ENCODE measurements at places on chromosomes 2 and 18.
A peak's percentile ranks its signal among the peaks of the same experiment; 100 is the strongest.

GRCh38 chr2:88187038-88187676 is 17.0 kb downstream of the THNSL2 start:
- DNase-seq = peak; percentile 38

DNA sequence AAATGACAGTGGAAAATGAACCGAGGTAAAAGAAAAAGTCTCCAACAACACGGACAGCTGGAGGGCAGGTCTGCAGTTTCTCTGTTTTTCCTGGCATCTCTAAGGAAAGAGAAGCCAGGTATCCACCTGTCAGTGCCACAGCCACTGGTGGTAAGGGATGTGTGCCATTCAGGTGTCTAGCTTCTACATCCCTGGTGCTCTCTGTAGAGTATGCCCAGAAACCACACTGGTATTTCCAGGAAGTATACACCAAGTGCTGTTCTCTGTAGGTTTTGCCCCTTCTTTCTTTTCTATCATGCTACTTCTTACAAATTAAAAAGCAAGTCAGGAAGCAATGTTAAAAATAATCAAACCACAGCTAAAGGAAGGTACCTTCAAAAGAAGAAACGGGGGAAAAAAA is 7.6 kb upstream of the AGFG1 start:
- no peak for DNase-seq

GRCh38 chr2:230987137-230988020 is 8.5 kb upstream of the SPATA3 start:
- peak; percentile 39 for DNase-seq

GRCh38 chr2:11389052-11389420 is 44.6 kb upstream of the ROCK2 start:
- DNase-seq = no peak

- no peak for DNase-seq
These were observed 74.8 kb upstream of the SLC39A10 start for GRCh38 chr2:195582188-195582587.

- DNase-seq = no peak
These were observed 77.8 kb downstream of the SCN9A start for GRCh38 chr2:166297951-166298350.

GRCh38 chr2:157788201-157788600 is 87.9 kb downstream of the ACVR1 start:
- DNase-seq = no peak

DNA sequence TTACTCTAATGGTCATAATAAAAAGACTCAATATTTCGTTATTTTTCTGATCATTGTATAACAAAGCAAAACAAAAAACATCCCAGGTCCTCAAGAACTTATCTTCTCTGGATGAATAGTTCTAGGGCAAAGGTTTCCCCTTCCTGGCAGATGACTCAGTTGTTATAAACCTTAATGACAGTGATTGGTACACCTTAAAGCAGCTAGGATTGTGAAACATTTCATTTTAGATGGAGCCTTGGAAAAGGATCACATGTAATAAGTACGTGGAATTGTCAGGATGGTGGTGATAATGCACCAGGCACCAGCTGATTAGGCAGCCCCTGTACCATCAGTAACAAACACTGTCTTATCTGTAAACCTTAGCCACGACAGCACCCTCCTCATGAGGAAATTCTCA is 47.2 kb downstream of the MEP1B start:
- no peak for DNase-seq

DNA sequence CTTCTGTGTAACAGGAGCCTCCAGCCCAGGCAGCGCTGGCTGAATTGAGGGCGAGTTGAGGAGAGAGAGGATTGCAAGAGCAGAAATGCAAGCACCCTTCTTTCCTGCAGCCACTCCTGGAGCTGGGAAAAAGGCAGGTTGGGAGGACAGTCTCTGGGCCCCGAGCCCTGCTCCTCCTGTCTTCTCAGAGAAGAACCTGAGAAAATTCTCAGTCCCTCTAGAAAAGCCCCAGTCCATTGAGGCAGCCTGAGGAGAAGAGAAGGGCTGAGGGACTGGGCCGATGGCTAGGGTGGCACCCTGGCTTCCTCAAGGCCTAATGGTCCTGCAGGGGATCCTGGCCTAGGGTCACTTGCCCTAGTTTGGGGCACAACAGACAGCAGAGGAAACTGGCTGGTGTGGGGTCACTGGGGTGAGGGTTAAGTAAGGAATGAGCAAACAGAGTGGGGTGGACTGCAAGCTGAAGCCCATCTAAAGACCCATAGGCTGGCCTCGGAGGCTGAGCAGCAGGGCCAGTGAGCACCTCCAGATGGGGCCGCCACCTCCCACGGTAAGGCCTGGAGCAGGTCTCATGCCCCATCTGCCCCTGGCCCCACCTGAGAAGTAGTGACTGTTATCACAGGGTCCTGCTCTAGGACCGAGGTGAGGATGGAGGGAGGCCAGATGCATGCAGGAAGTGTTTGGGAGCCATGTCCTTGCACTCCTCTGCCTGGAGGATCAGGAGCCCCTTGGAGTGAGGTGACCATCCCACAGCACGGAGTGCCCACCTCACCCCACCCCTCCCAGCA is 12.4 kb downstream of the CIB4 start:
- no peak for DNase-seq

- DNase-seq = no peak
These were observed 24.2 kb downstream of the GPC1 start for GRCh38 chr2:240459401-240460252.

DNA sequence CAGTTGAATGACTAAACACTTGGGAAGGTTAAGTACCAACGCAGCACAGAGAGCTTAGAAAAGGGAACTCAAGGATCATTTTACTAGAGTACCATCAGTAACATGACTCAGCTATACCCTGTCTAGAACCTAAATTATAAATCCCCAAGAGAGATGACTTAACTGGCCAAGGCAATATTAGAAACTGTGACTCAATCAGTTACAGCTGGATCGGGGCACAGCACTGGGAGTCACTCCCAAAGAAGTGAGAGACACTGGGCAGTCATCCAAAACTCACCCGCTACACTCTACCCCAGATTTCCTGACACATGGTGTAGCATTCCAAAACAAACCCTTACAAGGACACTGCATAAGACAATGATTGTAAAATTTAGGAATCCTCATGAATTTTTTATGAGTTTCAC is 17.7 kb downstream of the IWS1 start:
- DNase-seq = peak; percentile 100

DNA sequence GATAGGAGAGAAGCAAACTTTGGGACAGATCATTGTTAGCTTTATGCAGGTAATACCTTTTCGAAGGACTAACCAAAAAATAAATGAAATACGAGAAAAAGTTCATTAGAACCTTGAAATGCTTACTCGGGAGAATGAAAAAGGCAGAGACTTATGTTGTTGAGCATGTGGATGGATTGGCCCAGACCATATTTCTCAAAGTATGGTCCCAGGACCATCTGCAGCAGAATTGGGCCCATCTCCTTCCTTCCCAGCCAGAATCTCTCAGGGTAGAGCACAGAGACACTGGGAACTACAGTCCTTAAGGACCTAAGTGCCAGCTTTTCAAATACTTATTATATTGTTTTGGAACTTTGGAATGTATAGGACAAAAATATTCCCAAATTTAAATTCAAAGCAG is 50.8 kb downstream of the KCTD18 start:
- no peak for DNase-seq

DNA sequence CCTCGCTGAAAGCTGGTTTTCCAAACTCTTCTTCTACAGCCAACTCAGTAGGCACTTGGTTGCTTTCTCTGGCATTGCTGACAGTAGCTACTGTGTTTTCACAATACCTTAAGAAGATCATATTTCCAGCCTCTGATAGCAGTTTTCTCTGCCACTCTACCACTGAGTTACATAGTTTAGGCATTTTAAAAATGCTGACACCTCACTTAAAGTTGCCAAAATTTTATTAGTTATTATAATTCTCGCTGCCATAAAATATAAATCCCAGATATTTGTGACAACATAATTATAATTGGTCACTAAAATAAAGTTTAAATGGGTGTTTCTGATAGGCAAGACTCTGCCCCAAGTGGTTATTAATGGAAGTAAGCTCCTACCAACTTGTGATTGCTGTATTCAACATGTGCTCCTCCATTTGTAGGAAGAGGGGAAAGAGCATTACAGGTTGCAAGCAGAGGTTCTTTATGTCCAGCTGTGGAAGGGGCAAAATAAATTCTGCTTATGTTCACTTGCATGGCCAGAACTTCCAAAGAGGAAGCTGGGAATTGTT is 1202.8 kb downstream of the CNTNAP5 start:
- DNase-seq = no peak

DNA sequence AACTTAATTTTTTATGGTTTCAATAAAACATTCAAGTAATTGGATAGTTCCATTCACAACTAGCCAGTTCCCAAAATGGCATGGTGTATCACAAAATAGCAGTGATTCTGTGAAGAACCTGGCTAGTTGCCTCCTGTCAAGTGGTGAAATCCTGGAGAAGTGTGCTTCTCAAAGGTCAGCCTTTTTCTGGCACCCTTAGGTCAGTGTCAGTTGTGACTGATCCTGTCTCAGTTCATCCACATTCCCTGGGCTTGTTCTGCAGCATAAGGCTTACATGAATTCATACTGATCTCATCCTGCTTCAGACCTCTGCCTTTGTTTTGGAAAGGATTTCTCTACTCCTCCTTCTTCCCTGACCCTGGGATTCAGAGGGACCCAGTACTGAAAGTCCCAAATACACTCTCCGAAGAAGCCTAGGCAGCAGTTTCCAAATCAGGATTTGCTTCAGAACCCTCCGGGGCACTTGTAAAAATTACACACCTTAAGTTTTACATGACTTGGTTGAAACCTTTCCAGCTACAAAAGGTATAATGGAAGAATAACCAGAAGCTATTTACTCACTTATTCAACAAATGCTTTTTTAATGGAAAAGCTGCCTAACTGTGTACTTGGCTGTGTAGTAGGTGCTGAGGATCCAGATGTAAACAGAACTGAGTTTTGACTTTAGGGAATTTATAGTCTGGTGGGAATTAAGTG is 11.0 kb downstream of the MAP3K20 start:
- DNase-seq = peak; percentile 55

- DNase-seq = peak; percentile 84
These were observed 12.8 kb upstream of the IHH start for GRCh38 chr2:219073413-219074129.

GRCh38 chr2:43605079-43605655 is 9.3 kb upstream of the THADA start:
- peak; percentile 57 for DNase-seq

GRCh38 chr2:152097801-152098495 is 896 bp downstream of the CACNB4 start:
- DNase-seq = no peak

DNA sequence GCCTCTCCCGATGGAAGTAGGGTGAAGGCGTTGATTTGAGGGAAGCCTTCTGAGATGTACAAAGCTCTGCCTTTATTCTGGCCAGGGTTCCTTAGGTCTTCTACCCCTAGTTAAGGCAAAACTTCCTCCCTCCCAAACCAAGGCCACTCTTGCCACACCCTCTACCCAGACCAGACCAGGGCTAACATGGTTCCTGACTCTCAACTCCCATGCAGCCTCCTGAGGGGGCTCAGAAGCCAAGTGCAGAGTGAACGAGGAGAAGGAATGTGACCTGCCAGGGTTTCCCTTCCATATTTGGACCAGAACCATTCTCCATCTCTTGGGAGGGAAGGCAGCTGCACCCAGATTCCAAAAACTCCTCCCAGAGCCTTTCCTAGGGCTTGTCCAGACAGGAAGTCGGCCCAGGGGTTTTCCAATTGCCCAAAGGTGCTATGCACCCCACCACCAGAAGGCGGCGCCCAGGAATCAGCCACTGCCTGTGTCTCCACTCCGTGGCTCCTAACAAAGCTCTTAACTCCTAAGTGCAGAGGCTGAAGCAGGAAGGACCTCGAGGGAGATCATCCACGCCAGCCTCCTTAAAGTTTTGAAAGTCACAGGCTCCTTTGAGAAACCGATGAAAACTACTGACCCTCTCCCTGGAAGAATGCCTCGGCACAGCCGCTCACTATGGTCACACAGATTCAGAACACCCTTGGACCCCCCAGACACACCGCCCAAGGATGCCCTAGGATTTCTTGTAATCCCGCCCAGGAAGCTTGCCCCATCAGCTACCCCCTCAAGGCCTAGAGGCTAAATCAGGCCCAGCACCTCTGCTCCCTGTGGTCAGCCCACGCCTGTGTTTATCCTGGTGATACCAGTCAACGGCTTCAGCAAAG is 157.8 kb downstream of the SMAD2 start:
- peak; percentile 30 for DNase-seq

DNA sequence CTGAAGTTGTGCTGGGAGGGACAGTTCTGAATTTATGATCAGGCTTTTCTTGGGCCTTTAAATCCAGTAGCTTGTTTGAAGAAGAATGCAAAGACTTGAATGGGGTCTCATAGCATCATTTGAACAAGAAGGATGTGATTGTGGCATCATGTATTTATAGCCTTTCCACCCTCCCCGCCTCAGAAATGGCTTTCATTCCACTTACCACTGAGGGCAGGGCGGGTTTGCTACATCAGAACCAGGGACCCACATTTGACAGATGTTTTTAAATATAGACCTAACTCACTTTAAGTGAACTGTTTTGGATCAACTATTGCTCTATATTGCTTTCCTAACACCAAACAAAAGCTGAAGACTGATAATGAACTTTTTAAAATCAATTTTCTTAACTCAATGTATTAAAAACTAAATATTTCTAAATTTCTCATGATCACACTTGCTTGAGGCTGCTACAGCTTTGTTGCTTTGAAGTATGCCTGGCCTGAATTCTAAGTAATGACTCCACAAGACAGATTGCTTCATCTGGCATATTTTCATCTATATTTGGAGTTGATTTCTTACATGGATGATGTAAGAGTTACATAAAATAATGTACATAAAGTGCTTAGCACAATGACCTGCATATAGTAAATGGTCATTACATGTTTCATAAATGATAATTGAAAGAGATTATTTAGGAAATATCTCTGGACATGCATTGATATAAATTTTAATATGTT is 1552.9 kb upstream of the SLC39A10 start:
- DNase-seq = peak; percentile 1

GRCh38 chr2:124049136-124049535 is 24.0 kb downstream of the CNTNAP5 start:
- no peak for DNase-seq

- DNase-seq = no peak
These were observed 678.4 kb downstream of the DCDC2C start for GRCh38 chr2:4381773-4382172.

DNA sequence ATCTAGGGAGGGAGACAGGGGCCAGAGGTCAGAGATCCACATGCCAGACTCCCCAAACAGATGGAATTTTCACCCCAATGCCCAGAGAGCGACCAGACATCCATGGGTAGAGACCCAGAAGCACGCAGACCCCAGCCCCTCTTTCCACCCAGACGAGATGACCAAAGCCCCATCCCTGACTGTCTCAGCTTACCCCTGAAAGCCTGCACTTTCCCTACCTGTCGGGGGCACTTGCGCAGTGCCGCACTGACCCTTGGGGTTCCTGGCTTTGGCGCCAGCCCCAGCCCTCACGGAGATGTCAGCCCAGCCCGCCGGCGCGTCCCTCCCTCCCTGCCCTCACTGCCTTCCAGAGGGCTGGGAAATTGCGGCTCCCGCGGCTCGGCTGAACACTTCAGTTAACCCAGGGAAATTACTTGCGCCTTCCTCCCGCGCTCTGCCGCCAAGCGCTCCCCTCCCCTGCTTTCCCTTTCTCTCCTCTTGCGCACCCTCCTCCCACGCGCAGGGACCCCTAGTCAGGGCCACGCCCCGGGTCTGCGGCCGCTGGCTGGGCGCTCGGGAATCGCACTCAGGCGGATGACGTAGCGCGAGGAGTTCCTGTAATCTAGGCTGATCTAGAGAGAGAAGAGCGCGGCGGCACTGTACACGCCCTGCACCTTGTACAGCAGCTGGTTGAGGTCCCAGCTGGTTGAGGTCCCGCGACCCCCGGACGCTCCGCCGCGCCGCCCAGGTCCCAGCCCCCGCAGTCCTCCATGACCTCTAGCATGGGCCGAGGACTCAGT is 12.0 kb downstream of the ALPG start:
- peak; percentile 51 for DNase-seq

GRCh38 chr2:72316774-72317173 is 169.1 kb upstream of the CYP26B1 start:
- DNase-seq = no peak
